Kidney tubule cell (primary cell): ENCODE measurements at places on chromosomes 3 and 15.

DNA sequence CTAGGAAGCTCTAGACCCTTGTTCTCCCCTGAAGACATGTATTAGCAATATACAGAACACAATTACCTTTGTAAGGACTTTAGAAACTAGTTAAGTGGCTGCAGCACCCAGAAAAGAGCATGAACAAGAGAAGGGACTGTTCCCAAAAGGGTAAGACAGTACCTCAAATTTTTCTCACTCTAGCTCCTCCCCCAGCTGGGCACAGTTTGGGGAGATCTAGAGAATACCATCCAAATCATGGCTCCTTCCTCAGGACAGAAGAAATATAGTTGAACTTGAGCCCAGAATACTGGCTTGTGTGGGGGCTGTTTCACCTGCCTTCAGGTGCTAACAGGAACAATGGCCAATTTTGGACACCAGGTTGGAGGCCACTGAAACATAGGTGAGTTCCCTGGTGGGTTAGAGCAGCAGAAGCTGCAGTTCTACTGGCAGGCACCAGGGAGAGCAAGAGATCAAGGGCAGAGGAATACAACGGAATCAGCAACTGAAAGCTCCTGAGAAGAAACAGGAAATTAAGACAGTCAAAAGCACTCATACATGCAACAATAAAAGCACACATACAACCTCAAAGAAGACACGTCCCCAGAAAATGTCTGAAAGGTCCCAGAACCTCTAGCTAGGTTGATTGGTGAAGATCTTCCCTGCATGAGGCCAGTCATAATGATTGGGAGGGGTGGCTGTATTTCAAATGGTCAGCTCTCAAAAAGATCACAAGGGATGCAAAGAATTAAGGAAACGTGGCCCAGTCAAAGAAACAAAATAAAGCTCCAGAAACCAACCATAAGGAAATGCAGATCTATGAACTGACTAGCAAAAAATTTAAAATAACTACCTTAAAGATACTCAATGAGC is 104.9 kb upstream of the ASB14 start:
- peak; percentile 67 for DNase-seq

DNA sequence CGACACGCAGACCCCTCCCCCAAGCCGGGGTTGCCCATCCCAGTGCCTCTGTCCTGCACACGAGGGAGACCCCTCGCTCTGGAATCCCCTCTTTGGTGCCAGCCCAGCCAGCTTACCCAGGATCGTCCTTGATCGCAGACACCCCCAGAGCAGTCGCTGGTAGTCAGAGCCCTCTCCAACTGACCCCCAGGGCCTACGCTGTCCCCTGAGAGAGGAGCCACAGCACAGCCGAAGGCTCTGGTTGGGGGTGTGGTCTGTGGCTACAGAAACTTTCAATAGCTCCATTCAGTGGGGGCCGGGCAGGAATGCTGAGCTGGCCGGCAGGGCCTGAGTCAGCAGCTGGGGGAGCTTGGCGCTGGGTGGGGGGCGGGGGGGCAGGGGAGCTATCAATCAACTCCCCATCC is at the start of gene LCTL:
LCTL (minus strand) TSS at position 258 of the 404 bp plus-strand sequence. CDS start 633 bp downstream, outside the sequence.
- DNase-seq, result peak; percentile 31

DNA sequence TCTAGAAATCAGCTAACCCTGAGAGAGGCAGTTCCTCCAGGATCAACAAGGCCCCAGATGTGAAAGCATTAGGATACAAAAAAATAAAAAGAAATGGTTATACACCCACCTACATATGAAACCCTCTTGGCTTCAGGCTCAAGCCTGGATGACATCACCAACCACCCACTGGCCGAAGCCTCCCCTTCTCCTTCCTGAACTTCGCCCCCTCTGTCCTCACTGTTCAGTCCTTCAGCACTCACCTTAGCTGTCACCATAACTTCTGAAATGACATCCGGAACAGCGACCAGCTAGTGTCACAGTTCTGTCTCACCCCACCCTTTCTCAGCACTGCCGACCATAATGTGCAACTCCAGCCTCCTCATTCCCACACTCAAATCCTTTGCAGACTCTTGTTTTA is 98.7 kb downstream of the PLCH1 start:
- no peak for DNase-seq

GRCh38 chr3:37521429-37521828 is 340.3 kb upstream of the CTDSPL start:
- no peak for DNase-seq

DNA sequence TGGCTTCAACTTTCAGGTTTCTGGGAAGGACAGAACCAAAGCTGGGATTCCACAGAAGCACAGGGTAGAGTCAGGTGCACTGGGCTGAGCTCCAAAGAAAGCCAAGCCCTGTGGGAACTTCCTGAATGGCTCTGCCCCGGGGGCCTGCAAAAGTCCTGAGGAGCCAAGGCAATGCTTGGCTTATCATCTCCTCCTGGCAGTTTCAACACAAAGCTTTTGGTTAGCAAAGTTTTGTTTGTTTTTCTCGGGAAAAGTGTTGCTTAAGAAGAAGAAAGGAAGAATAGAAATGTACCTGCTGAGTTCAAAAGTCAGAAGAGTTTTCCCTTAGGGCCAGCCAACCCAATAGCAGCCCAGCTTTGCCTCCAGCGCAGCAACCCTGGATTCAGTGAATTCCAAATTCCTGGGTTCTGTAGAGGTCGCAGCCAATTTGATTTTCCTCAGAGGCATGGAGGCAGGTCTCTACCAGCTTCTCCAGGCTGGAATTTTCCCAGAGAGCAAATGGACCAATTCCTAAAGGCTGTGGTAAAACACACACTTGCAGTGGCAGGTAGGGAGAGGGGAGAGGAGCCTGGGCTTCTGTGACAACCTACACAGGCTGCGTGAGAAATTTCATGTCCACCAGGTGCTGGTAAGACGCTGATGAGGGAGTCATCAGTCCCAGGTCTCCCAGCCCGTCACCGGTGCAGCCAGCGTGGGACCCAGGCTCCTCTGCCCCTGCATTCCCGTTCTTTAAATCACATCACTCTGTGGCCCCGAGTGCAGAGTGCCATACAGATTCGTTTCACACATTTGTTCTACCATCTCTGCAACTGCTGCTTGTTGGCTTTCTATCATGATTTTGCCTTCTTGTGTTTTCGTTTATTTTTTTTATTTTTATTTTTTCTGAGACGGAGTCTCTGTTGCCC is 54.3 kb upstream of the SNRPA1 start:
- peak; percentile 23 for DNase-seq

DNA sequence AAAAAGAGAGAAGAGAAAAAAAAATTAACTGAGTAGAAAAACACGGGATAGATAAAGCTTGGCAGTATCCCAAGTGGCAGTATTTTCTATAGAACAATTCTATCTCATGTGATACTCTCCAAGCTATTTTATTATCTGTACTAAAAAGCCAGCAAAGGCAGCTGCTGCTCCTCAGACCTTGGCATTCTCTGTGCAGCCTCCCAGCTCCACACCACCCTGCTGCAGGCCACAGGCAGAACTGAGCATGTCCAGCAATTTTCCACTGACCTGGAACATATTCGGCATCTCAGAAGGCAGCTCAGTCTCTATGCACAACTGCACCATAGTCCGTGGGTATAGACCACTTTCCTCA is 1161.4 kb downstream of the IGSF11 start:
- DNase-seq, result no peak

- no peak for DNase-seq
Observed at GRCh38 chr15:76070921-76071635, 11.3 kb downstream of the TMEM266 start.
